Ascending aorta (tissue), 2 donors: ENCODE measurements at places on chromosomes 11 and 22. TPM values are rescaled to one million over a fixed set of nuclear protein-coding genes. Genes with fewer than 3 reads are reported as not detected.

GRCh38 chr11:76778874-76779273 is 4.3 kb upstream of the TSKU start:
- H3K36me3 ChIP-seq = no peaks in the 10 kb centered on the region
- H3K4me3 ChIP-seq = no peak overlapping the region
- H3K4me1 ChIP-seq = peaks cover 8% of the 10 kb centered on the region
- no peak overlapping the region for H3K27ac ChIP-seq

DNA sequence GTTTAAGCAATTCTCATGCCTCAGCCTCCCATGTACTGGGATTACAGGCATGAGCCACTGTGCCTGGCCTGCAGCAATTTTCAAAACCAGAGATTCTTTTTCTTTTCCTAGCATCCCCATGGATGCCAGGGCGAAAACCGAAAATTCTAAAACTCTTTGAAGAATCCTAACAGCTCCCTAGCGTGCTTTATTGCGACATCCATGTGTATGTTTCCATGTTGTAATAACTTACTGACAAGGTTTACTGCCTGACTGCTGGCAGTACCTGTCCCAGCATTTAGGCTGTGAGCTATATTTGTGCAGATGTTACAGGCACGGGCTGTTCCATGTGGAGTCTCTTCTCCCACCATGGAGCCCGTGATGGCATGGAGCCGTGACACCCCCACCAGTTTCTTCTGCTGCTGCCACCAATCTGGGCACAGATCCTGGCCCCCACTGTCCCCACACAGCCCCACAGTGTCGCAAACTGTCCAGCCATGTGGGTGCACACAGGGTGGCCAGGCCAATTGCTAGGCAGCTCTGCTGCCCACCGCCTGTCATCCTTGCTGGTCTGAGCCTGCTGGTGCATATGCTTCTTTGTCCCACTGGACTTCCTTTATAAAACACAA is 7.1 kb upstream of the TAB1 start:
- H3K27ac ChIP-seq = no peak overlapping the region
- H3K27me3 ChIP-seq = no peaks in the 10 kb centered on the region
- peaks cover 3% of the 10 kb centered on the region for H3K4me1 ChIP-seq
- H3K4me3 ChIP-seq = no peak overlapping the region

GRCh38 chr11:96105944-96106343 is 182.0 kb upstream of the MTMR2 start:
- H3K27ac ChIP-seq = no peak overlapping the region
- H3K4me3 ChIP-seq = no peak overlapping the region
- DNase-seq = no peak
- no peaks in the 10 kb centered on the region for H3K27me3 ChIP-seq

F2 gene
- total RNA-seq = 2.6 TPM
